ENCODE measurements at places on chromosomes 1 and 21.

DNA sequence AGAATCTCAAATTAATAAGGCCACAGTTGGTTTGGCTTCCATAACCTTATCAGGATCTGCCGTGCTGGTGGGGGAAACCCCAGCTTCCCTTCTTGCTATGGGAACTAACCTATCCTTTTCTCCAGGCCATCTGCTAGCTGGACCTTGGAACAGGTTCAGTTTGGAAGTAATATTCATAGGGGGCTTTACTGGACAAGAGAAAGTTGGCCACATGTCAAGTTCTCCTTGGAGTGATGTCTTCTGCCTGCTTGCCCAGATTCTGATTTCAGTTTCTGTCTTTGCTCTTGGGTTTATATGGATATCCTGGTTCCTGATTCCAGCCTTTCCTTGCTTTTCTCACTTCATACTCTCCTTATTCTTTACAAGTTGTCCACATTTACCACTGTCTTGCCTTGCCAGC lies 279.6 kb downstream of the ASTN1 start:
- DNase-seq, result no peak

- no peak for DNase-seq
Observed at GRCh38 chr1:189774721-189775287, 702.9 kb downstream of the BRINP3 start.

DNA sequence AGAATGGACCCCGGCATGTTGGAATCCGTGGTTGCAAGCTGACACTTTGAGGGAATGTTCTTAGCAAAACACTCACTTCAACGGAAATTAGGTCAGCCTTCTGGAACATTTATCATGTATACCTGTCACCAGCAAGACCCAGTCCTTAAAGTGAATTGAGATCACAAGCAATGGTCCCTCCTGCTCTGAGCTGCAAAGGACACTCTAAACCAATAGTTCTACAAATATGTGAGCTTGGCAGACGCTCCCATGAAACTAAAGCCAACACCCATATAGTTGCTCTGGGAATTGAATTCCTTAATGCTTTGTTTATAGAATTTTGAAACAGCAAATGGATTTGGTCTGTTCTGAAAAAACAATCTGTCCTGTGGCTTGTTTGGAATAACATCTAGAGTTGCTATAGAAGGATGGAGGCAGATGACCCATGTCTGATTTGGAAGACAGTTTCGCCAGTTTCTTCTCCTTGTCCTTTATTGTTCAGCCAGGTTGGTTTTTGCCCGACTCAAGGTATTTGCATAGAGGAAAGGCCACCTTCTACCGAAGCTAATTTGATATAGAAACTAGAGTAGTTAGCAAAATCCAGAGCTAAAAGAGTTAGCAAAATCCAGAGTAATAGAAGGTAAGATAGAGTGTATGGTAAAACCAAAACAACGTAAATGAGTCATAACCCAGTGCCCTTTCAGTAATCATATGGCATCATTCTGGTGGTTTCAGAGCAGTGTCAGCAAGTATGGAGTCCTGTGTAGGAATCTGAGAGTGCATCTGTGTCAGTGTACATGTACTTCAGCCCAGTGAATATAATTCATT lies 236.2 kb downstream of the NFIA start:
- no peak for DNase-seq

- no peak for DNase-seq
Observed at GRCh38 chr21:37367336-37367702, 746 bp downstream of the DYRK1A start.

GRCh38 chr1:8047112-8047511 lies 21.0 kb upstream of the ERRFI1 start:
- DNase-seq, result no peak

DNA sequence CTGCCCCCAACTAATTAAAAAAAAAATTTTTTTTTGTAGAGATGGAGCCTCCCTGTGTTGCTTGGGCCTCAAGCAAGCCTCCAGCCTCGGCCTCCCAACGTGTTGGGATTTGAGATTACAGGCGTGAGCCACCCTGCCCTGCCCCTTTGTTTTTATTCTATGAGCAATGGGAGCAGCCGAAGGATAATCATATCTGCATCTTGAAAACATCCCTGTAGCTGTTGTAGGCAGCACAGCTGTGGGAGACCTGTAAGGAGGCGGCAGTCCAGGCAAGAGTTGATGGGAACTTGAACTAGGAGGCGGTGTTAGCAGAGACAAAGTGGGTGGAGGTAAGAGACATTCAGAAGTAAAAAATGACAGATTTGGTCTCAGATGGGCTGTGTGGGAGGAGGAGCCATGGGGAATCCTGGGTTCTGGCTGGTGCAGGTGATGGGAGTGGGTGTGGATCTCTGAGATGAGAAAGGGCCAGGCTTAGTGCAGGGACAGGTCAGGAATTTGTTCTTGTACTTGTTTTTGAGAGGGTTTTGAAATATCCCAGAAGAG lies 31.3 kb downstream of the STUM start:
- no peak for DNase-seq
